Stimulated activated CD8-positive, alpha-beta memory T cell treated with anti-CD3 and anti-CD28 coated beads, Interleukin-4, amount 100 ng/mL, for 1 hour (primary cell): ENCODE measurements at places on chromosomes 11 and 22.

DNA sequence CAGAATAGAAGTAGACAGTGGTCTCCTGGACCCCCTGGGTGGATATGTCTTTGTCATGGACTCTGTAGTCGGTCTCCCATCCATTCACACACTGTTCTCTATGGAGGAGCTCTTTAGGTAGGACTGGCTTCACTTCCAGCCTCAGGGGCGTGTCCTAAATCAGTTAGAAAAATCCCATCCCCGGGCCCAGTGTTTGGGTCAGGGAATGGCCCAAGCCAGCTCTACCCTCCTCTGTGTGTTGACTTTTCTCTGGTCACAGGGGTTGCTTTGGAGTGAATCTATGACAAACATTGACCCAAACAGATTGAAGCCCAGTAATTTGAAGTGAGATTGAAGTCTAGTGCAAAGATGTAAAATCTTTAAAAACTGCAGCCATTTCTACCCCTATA lies 34.0 kb downstream of the WEE1 start:
- no peak for DNase-seq

- no peak for DNase-seq
These were observed 319.1 kb downstream of the BRD1 start for GRCh38 chr22:49508561-49508960.

- no peak for DNase-seq
These were observed 366.9 kb downstream of the NTM start for GRCh38 chr11:131737357-131737756.

- DNase-seq: no peak
These were observed 100.5 kb upstream of the RRM1 start for GRCh38 chr11:3994030-3994640.

- DNase-seq: no peak
These were observed 42.2 kb downstream of the SYT13 start for GRCh38 chr11:45243967-45244366.

DNA sequence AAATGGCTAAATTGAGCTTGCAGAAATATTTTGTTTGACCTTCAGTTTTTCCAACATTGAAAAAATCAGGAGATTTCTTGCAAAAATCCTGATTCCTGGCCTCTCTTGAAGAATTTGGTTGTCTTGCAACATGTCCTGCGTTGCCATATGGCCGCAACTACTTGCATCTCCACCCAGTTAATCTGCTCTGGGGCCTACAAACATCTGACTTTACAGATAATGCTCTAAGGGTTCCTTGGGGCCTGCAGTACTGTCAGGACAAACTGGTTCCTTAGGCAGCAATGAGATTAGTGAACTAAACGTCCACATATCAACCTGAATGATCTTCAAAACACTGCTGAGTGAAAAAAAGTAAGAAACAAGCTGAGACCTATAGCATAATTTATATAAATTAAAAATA lies 36.6 kb upstream of the FEZ1 start:
- DNase-seq: no peak

DNA sequence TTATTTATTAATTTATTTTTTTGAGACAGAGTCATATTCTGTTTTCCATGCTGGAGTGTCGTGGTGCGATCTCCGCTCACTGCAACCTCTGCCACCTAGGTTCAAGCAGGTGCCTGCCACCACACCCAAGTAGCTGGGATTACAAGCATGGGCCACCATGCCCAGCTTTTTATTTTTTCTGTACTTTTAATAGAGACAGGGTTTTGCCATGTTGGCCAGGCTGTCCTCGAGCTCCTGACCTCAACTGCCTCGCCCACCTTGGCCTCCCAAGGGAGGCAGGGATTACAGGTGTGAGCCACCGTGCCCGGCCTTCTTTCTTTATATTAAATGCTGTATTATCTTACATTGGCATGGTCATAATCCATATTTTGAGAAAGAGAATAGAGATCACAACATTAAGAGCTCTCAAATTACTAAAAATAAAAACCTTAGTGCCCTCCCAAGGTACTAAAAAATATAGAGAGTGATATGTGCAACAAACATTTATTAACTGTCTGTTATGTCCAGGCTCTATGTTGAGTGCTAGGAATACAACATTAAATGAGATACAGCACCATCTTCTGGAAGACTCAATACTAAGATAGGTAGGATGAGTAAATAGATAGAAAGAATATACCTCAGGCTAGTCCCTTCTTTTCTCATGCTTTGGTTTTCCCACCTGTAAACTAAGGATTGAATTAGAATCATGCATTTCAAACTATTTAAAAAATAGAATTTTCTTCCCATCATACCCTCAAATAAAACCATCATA lies 84.1 kb downstream of the BBOX1 start:
- no peak for DNase-seq

DNA sequence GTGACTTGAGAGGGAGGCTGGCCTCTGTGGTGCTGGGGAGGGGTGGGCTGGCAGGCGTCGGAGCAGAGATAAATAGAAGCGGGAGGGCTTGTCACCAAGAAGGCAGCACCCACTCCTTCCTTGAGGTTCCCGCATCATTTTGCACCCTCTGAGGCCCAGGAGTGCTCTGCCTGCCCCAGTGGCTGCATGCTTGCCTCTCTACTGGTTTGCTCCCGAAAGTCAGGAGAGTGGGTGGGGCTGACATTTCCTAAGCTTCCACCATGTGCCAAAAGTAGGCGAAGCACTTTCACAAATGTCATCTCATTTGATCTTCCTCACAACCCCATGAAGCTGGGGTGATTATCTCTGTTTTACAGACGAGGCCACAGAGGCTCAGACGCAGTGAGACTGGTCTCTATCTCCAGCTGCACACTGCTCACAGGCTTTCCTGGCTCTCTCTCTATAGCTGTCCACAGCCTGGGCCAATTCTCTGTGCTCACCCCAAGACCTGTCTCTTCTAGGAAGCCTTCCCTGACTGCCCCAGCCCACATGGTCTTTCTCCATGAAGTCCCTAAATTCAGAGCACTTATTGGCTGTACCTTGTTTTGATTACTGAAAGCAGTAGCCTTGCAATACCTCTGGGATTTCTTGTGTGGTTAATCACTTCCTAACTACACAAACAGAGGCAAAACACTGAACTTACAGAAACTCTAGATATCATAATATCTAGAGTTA lies 2.6 kb upstream of the UCP3 start:
- no peak for DNase-seq

- DNase-seq: no peak
These were observed 95.7 kb upstream of the NNMT start for GRCh38 chr11:114200351-114201133.

DNA sequence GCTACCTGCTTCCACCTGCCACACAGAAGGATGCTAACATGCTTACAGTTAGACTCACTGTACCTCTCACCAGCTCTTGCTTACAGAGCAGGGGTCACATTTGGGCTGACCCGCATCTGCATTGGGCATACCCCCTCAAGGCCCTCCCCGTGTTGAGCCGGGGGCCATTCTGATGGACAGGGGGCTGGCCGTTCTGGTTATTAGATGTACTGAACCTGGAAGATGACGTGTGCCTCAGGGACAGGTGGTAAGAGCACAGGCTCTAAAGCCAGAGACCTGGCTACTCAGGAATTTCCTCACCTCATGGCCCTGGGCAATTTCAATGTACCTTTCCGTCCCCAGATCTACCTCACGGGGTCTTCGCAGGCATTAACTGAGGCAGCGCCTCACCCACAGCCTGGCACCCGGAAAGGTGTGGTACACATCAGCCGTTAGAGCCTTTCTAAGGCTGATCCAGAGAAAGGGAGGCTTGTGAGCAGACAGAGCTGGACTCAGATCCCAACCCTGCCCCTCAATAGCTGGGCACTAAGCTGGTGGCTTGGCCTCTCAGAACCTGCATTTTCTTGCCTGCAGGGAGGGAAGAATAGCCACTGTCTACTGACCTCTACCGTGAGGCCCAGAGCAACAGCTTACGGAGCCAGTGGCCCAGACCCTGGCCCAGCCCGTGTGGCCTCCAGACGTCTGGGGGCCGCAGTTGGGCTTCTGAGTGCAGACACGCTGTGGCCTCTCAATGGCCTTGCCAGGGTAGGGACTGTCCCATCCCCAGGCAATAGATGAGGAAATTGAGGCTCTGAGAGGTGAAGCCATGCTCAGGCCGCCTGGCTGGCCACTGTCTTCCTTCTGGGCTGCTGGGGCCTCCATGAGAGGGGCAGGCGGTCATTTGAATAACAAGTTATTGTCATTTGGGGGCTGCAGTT lies 100.6 kb downstream of the MORC2 start:
- no peak for DNase-seq

GRCh38 chr22:46300491-46300890 lies 3.8 kb downstream of the GTSE1 start:
- no peak for DNase-seq

DNA sequence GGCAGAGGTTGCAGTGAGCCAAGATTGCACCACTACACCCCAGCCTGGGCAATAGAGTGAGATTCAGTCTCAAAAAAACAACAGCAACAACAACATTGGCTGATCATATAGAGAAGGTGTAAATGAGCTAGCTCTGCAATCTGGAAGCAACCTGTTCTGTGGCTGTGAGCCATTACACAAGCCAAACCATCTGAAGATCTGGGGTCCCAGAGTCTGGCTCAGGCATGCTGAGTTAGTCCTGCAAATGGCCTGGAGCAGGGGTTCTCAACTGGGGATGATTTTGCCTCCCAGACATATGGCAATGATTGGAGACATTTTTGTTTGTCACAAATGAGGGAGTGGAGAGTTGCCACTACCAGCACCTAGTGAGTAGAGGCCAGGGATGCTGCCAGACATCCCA lies 42.3 kb upstream of the RAB1B start:
- no peak for DNase-seq

GRCh38 chr22:42217019-42217751 lies 53.3 kb downstream of the TCF20 start:
- no peak for DNase-seq

DNA sequence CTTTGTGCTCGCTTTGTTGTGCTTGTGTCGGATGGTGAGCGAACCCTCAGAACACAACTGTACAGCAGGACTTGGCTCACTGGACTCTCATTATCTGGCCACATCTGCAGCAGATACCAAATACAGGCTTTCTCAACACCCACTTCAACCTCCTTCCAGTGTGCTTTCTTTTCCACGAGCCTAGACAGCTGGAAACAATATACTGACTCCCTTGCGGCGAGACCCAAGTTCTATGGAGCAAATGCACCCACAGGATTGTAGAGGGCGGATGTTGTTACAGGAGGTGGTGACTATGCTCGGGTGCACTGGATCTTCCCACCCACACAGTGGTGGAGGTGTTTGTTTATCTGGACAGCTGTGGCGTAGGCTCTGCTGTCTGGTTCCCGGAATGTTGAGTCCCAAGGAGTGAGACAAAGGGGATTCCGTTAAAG lies 204.3 kb downstream of the TENM4 start:
- no peak for DNase-seq

GRCh38 chr11:117217141-117218084 lies 14.5 kb downstream of the PCSK7 start:
- DNase-seq: no peak

DNA sequence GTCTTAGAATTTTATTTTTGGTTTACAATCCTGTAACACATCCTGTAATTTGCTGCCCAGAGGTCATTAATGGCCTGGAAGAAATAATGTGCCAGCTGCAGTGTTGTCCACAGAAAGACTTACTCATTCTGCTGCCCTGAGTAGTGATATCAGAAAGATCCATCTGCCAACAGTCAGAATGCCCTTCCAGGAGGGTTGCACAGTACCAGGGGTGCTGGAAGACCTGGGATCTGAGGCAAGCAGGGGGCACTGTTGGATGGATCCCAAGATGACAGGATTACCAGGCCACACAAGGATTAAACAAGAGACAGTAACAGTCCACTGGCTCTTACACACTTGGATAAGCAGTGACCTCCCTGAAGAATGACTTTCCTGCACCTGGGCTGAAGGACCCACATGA lies 93.8 kb upstream of the TOP3B start:
- DNase-seq: no peak

DNA sequence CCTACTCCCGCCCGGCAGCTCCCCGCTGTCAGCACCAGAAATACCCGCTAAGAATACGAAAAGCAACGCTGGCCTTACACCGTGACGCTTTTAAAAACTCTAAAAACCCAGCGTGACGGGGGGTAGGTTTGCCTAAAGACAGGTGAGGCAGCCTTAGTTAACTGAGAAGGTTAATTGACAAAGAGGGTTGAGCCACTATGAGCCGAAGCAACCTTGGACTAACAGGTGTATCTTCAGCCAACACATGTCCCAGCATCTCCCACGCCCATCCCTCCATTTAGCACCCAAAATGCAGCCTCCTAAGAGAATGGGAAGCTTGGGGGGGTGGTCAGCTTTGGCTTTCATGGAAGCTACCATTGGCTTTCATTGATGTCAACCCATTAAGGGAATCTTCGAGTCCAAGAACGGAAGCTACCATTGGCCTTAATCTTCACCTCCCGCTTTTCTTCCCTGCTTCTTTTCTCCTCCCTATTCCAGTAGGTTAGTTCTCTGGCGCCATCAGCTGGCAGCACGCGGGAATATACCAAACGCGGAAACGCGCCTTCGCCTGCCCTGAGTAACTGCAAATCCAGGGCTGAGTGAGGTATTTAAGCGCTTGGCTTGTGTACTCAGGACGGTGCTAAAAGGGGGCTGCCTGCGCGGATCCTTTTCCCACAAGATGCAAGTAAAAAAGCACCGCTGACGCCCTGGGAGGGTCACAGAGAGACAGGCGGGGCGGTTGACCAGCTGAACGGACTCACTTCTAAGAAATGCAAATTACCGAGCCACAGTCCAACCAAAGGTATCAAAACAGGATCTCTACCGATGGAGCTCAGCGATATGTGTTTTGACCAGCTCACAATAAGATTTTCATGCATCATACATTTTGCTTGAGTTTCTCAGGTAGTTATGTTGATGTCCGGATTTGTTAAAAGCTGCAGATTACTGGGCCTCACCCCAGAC lies 38.5 kb upstream of the GLYATL1 start:
- no peak for DNase-seq

- DNase-seq: no peak
These were observed 39.4 kb downstream of the ZBTB16 start for GRCh38 chr11:114098927-114099326.
